Colonic mucosa (tissue), 4 donors: ENCODE measurements at places on chromosomes 11 and 22.

DNA sequence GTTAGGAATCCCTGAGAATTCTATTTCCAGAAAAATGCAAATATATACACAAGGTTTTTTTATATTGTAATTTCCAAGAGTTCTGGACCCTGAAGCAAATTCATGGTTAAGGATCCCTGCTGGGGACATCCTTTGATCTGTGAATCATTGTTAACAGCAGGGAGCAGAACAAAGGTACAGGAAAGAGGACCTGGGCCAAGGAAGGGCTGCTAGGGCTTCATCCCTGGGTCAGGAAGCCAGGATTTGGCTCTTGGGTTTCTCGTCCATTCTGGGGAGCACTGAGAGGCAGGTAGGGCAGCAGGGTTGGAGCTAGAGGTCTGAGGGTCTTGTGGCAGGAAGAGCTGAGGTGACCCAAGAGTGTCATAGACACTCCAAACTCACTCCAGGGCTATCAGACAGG lies 10.2 kb upstream of the OAF start:
- no peak overlapping the region for H3K27ac ChIP-seq
- H3K36me3 ChIP-seq = no peaks in the 10 kb centered on the region

DNA sequence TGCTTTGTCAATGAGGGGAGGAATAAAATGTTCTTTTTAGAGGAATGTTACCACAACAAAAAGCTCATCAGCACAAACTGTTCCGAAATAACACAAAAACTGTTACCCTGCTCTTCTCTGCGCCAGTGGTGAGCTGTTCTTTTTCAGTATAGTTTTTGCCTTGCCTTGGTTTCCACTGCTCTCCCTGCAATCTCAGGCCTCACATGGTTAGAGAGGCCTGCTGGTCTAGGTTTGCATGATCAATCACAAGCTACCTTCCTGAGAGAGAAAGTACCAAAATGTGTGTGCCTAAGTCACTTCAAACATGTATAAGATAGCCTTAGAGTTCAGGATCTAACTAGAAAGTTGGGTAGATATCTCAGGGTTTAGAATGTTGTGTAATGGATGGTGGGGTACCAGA lies 114.6 kb downstream of the STIM1 start:
- H3K4me1 ChIP-seq = no peaks in the 10 kb centered on the region
- no peaks in the 10 kb centered on the region for H3K36me3 ChIP-seq
- H3K27ac ChIP-seq = no peak overlapping the region
- H3K27me3 ChIP-seq = no peaks in the 10 kb centered on the region
- DNase-seq = no peak
- H3K4me3 ChIP-seq = no peak overlapping the region

DNA sequence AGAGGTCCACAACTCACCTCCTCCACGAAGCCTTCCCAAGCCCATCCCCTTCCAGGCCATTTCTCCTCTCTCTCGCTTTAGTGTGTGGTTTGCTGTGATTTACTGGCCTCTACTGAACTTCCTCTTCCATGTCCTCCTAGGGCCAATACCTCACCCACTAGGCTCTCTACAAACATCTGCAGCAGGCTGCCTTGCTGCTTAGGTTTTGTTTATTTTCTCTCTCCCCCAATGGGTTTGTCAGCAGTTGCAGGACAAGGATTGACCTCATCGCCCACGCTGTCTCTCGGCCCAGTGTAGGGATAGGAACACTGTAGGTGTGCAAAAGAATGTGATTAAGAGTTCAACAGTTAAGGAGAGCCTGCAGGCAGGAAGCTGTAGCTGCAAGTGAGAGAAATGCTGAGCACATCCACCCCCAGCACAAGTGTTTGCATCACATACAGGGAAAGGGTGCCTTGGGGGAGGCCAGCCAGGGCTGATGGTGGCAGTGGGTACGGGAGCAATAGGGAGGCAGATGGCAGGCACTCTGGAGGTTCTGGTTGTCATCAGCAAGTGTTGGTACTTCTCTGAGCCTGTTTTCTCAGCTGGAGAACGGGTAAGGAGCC lies 1.4 kb downstream of the PC start:
- no peaks in the 10 kb centered on the region for H3K36me3 ChIP-seq
- no peak overlapping the region for H3K27ac ChIP-seq
- no peak for DNase-seq
- peaks cover 14% of the 10 kb centered on the region for H3K4me1 ChIP-seq
- no peaks in the 10 kb centered on the region for H3K27me3 ChIP-seq

DNA sequence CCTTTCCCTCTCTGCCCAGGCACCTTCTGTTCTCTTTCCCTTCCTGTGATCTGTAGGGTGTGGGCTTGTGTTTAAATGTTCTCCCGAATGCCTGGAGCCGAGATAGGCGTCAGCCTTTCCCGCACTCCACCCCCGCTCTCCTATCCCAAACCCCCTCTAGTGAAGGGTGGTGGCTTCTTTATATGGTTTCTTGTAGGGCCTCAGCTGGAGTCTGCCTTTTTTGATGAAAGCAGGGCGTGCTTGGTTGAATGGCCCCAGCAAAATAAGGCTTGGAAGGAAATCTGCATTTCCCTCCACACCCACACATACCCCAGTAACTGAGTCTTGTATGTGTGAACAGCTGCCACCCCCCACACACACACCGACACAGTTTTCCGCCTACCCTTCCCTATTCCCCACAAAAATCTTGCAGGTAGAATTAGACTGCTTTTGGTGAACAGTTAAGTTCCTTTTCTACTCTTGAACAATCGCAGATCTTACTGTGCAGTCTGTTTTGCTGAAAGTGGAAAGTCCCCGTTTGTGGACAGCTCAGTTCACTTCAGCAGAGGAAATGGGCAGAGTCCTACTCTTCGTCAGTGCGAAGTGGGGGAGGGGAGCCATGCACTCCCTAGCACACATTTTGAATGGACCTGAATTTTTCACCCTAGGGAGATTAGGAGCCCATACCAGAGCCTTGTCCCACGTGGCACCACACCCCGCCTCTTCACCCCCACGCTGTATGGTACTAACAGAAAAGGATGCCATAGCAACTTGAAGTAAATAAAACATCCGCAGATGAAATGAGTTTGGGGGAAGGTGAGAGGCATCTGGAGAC lies 25.5 kb upstream of the GRK2 start:
- H3K27me3 ChIP-seq = no peaks in the 10 kb centered on the region
- H3K27ac ChIP-seq = peak overlapping the region; percentile 94
- peak overlapping the region; percentile 50 for H3K4me3 ChIP-seq
- peaks cover 4% of the 10 kb centered on the region for H3K36me3 ChIP-seq

DNA sequence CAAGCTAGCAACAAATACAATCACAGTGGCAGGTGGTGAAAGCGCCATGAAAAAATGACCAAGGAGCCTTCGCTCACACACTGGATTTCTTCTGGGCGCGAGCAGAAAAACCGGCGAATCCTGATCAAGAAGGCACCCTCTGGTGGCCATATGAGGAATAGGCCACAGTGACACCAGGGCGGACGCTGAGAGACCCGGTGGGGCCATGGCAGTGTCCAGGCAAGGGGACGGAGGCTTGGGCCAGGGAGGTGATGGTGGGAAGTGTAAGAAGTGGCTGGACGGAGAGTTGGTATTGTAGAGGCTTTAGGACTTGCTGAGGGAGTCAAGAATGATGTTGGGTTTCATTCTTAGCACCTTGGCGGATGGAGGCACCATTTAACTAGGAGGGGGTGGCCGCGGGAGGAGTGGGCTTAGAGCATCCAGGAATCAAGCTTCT lies 16.9 kb upstream of the RAC2 start:
- no peaks in the 10 kb centered on the region for H3K4me1 ChIP-seq
- H3K27me3 ChIP-seq = no peaks in the 10 kb centered on the region
- no peaks in the 10 kb centered on the region for H3K36me3 ChIP-seq

GRCh38 chr11:45537614-45538013 lies 127.8 kb downstream of the CHST1 start:
- H3K36me3 ChIP-seq = no peaks in the 10 kb centered on the region
- no peak overlapping the region for H3K4me3 ChIP-seq
- H3K27me3 ChIP-seq = no peaks in the 10 kb centered on the region
- no peaks in the 10 kb centered on the region for H3K4me1 ChIP-seq
- H3K27ac ChIP-seq = no peak overlapping the region

- no peak overlapping the region for H3K27ac ChIP-seq
- no peak overlapping the region for H3K4me3 ChIP-seq
- H3K27me3 ChIP-seq = no peaks in the 10 kb centered on the region
- no peaks in the 10 kb centered on the region for H3K36me3 ChIP-seq
- H3K4me1 ChIP-seq = no peaks in the 10 kb centered on the region
- DNase-seq = no peak
These were observed 112.5 kb upstream of the CD82 start for GRCh38 chr11:44452827-44453572.

- peak; percentile 23 for DNase-seq
- no peak overlapping the region for H3K4me3 ChIP-seq
- peak overlapping the region; percentile 76 for H3K27ac ChIP-seq
- H3K4me1 ChIP-seq = no peaks in the 10 kb centered on the region
- no peaks in the 10 kb centered on the region for H3K27me3 ChIP-seq
These were observed 8.9 kb upstream of the NLRP6 start for GRCh38 chr11:269146-269890.

DNA sequence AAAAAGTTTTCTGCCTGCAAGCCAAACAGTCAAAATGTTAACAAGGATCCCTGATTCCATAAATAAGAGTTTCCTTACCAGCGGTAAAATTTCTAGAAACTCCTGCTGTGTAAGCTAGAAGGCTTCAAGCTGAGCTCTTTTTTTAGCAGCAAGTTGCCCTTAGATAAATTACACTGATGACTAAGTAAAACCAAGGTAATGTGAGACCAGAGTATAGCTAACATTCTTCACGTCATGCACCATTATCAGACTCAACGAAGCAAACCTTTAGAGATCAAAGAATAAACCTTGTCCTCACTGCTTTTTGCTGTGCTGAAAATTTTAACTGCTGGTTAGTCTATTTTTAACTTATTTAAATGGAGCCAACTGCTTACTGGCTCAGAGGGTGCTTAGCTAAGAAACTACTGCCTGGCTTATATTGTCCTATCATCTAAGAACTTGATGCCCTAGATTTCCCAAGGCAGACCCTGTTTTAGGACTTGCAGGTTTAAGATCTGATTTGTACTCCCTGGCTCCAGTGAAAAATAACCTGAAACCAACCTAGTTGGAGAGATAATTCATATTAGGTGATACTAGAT lies 900.7 kb downstream of the JRKL start:
- no peak overlapping the region for H3K27ac ChIP-seq
- no peaks in the 10 kb centered on the region for H3K36me3 ChIP-seq
- DNase-seq = no peak
- no peak overlapping the region for H3K4me3 ChIP-seq
- no peaks in the 10 kb centered on the region for H3K4me1 ChIP-seq

GRCh38 chr11:34002420-34002819 lies 49.1 kb upstream of the CAPRIN1 start:
- no peak overlapping the region for H3K4me3 ChIP-seq
- H3K36me3 ChIP-seq = no peaks in the 10 kb centered on the region
- H3K27me3 ChIP-seq = no peaks in the 10 kb centered on the region
- peak; percentile 75 for DNase-seq

GRCh38 chr22:24519496-24519895 lies 24.4 kb downstream of the UPB1 start:
- DNase-seq = no peak
- no peaks in the 10 kb centered on the region for H3K27me3 ChIP-seq
- no peaks in the 10 kb centered on the region for H3K36me3 ChIP-seq
- H3K27ac ChIP-seq = no peak overlapping the region
- H3K4me3 ChIP-seq = no peak overlapping the region
